ENCODE measurements at places on chromosomes 13 and 19. TPM values are rescaled to one million over a fixed set of nuclear protein-coding genes. Genes with fewer than 3 reads are reported as not detected.

DNA sequence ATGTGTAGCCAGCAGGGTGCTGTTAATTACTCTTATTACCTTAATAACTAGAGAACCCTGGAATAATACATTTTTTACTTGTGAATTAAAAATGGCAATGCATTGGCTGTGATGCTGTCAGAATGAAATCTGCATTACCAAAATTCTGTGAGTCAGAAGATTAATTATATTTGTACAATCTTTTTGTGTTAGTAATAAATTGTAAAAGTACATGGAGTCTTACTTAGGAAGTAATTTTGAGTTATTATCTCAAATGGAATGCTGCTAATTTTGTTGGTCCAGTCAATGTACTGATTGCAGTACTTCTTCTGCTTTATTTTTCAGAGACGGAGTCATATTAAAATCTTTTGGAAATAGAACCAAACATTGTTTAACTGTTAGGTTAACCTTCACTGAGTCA lies 152.0 kb upstream of the SLC10A2 start:
- no peak for DNase-seq

- DNase-seq = no peak
These were observed 48.9 kb downstream of the KLF2 start for GRCh38 chr19:16373532-16373931.

- no peak for DNase-seq
These were observed 989 bp downstream of the NFILZ start for GRCh38 chr19:8631425-8631819.

GRCh38 chr13:101447852-101448251 lies 4.6 kb upstream of the ITGBL1 start:
- DNase-seq = no peak

DNA sequence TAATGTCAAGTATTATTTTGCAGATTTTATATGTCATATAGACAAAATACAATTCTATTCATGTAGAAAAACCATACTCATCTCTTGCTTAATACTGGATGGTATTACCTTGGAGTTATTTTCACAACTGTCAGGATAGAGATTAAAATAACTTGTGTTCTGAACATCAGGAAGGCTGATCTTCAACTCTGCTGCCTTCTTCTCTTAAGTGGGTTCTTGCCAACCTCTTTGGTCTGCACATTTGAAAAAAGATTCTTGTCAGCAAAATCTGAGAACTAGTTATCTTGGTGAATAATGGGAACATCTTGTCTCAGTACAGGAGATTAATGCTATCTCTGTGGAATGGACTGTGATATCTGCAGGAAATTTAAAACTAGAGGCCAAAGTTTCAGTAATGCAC lies 95.2 kb upstream of the FAM216B start:
- DNase-seq = no peak

DNA sequence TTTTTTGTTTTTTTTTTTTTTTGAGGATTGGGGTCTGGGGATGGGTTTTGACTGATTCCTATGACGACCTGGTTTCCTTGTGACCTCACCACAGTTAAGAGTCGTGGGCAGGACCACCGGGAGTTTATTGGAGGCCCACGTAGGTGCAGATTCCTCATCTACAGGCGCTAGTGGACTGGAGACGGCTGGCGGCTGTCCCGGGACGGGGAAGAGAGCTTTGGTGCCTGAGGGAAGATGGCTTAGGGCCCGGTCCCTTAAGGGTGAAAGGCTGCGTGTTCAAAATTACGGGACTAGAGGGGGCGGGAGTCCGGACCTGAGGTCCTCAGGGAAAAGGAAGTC lies 682 bp upstream of the TEAD2 start:
- DNase-seq = no peak

DNA sequence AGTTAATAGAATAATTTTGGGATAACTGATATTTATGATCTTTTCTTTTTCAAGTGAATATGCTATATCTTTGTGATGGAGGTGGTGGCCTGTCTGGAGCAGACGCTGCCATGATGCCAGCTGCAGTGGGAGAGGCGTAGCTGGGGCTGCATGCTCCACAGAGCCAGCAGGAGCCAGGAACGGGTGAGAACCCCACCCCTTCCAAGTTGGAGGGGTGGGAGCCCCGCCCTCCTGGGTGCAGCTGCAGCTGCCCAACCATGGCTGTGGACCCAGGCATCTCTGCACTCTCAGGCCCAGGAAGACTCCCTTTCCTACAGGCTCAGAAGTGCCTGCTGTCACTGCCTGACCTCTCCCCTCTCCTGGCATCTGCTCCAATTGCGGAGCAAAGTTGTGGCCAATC lies 373.0 kb downstream of the SLC7A1 start:
- no peak for DNase-seq

DNA sequence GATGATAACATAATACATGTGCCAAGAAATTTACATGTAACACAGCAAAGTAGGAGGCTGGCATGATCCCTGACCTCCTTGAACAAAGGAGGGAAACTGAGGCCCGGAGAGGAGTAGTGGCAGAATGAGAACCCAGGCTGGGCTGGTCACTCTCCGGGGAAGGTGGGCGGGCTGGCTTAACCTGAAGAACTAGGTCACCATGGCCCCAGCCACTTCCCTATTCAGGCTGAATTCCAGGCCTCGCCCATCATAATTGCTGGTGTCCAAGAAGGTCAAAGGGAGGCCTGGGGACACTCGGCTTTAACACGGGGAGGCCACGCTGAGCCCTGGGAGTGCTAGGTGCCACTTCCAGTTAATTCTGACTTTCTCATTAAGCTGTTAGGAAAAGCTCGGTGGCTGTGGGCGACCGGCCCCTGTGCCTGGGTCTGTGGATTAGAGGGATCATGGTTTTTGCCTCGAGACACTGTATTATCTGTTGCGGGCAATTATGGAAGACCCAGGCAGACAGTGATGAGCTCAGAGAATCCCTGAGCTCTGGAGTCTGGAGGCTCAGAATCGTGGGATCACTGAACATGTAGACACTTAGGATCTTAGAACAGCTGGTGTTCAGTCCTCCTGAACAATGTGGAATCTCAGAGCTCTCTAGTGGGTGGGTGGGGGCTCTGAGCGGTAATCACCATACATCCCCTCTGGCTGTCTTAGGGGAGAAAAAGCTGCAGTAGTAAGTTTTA lies 5.0 kb upstream of the TINCR start:
- DNase-seq = no peak

GRCh38 chr19:51242881-51243630 lies 7.8 kb upstream of the SIGLECL1 start:
- DNase-seq = no peak

DNA sequence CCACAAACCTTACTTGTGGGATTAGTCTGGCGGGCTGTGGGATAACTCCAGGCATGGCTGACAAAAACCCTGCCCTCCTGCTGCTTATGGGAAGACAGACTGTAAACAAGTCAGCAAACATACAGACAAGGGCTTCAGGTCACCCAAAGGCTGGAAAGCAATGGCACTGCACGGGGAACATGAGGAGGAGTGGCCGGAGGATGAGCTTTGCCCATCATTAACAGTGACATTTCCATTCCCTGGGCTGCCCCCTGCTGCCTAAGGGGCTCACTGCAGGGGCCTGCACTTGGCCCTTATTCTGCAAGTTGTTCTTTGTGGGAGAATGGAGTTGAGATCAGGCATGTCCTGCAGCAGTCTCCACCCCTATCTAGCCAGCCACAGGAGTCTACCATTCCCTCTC lies 91.3 kb downstream of the UQCRFS1 start:
- DNase-seq = peak; percentile 66

- no peak for DNase-seq
These were observed 615.8 kb downstream of the DIAPH3 start for GRCh38 chr13:59547950-59548349.

- DNase-seq = no peak
These were observed 25.9 kb downstream of the ZFR2 start for GRCh38 chr19:3842948-3843347.

DNA sequence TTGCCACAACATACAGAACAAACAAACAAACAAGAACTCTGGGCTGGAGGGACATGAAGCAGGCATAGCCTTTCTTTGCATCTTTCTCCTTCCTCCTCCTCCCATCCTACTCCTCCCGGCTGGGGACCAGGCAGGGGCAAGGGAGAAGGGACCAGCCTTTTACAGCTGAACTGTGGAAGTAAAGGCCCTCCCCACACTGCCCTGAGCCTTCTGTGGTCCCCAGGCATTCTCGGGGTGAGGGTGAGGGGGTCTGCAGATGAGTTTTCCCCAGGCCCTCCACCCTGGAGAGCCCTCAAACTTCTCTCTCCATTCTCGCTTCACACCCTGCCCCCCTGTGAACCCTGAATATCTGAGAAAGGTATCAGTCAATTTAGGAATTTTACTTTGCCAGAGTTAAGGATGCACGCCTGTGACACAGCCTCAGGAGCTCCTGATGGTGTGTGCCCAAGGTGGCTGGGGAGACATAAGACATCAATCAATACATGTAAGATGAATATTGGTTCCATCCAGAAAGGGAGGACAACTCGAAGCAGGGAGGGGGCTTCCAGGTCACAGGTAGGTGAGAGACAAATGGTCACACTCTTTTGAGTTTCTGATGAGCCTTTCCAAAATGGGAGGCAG lies 170.9 kb downstream of the COL4A1 start:
- DNase-seq = no peak

- DNase-seq = no peak
These were observed 9.3 kb downstream of the LILRA4 start for GRCh38 chr19:54329476-54330165.

DNA sequence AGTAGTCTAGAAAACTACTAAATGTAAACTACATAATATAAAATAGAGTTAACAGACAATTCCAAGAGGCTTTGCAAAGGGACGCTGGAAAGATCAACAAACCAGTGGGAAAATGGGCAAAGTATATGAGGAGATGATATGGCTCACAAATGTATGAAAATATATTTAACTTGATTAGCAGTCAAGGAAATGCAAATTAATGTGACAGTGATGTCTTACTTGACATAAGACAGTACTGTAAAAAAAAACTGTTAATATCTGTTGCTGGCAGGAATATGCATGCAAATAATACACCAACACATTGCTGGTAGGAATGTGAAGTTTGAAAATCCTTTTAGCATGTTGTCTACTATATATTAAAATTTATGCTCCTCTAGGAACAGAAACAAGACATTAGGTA lies 136.1 kb downstream of the ATP8A2 start:
- no peak for DNase-seq

- DNase-seq = peak; percentile 23
These were observed 1.9 kb downstream of the DIRAS1 start for GRCh38 chr19:2719232-2719735.

DNA sequence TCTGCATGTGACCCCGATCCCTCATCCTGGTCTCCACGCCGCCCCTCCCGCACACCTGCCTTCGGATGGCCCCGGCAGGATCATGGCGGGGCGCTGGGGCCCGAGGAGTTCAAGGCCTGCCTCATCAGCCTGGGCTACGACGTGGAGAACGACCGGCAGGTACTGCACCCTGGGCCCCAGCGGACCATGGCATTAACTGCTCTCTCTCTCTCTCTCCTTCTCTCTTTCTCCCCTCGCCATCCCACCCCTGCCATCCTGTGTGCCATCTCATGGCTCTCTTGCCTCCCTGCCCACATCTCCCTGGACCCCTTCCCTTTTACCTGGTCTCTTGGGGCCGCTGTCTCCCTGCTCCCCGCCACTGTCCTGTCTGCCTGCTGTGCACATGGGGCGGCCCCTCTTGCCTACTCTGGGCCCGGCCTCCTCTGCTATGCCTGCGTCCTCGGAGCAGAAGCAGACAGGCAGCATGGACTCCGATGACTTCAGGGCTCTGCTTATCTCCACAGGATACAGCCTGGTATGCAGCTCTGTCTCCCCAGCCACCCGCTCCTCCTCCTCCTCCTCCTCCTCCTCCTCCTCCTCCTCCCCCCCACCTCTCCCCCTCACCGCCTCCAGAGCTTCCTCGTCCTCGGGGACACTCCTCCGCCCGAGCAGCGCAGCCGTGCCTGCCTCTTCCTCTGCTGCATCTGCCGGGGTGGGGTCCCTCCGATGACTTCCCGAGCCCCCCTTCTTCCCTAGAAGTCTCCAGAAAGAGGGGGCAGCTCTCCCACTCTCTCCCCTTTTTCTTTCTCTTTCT lies 16.2 kb downstream of the CAPN12 start:
- no peak for DNase-seq

DNA sequence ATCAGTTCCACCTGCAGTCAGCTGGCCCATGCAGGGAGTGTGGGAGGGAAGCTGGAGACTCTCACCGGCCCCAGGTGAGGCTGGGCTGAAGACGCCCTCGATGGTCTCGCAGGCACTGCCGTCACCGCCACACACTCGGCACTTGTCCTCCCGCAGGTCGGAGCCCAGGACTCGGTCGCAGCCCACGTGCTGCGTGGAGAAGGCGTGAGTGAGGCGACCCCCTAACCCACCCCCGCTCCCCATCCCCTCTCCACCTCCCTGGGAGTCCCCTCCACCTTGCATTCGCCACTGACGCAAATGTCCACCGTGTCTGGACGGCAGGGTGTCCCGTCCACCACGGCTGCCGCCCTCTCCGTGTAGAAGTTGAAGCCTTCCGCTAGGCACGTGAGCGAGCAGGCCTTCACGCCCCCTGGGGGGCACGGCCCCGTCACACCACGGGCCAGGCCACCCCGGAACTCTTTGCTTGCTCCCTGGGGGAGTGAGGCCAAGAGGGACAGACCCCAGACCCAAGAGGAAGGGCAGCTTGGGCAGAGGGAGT lies 12.0 kb upstream of the MYO1F start:
- no peak for DNase-seq

DNA sequence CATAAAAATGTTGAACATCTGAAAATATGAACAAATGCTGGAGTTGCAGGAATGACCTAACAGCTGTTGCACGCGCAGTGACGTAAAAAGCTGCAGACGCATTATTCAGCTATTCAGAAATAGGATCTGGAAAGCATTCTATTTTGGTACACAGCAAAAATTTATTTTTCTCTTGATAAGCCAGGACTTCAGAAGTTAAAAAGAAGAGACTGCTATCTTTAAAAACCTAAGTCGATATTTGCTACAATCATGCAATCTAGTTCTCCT lies 36.9 kb upstream of the STARD13 start:
- no peak for DNase-seq

DNA sequence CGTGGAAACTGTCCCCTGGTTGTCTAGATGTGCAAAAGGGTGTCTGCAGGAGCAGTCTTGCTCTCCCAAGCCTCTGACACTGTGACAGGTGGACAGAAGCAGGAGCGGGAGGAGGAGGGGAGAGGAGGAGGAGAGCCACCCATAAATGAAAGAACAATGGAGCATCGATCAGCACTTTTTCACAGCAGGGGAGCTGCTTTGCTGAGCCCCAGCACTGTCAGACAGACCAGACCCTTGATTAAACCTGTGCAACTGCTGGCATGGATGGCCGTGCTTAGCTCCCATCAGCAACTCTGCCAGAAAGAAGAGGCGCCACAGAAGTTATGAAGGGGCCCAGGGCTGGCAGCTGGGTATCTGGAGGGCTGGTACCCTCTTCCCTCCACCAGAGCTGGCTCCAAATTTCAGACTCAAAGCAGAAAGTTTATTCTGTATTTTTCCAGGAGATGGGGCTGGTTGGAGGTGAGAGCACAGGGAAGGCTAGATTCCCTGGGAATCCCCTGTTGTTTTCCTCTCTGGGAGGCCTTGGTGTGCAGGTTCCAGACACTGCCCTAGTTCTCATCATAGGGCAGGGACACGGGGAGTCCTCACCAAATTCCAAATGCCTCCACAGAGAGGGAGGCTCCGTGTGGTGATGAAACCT lies 1192.2 kb downstream of the UQCRFS1 start:
- DNase-seq = peak; percentile 22

The GADD45GIP1 gene
- total RNA-seq = 63.9 TPM

The RELB gene
- total RNA-seq = 13.1 TPM

The ZNF625 gene
- total RNA-seq = 28.2 TPM

The ABHD17A gene
- 68.8 TPM for total RNA-seq

The NLRP7 gene
- 1.8 TPM for total RNA-seq

The ZNF563 gene
- 3.2 TPM for total RNA-seq

The FPR2 gene
- total RNA-seq = not detected

The LYPD4 gene
- not detected for total RNA-seq

The LILRB5 gene
- not detected for total RNA-seq

The SIGLECL1 gene
- total RNA-seq = not detected

The GNA15 gene
- not detected for total RNA-seq

The CEACAM7 gene
- 0.24 TPM for total RNA-seq

The C19orf33 gene
- total RNA-seq = 58.9 TPM

The ZNF578 gene
- 11.9 TPM for total RNA-seq
